ENCODE measurements at places on chromosomes 12 and 14.

DNA sequence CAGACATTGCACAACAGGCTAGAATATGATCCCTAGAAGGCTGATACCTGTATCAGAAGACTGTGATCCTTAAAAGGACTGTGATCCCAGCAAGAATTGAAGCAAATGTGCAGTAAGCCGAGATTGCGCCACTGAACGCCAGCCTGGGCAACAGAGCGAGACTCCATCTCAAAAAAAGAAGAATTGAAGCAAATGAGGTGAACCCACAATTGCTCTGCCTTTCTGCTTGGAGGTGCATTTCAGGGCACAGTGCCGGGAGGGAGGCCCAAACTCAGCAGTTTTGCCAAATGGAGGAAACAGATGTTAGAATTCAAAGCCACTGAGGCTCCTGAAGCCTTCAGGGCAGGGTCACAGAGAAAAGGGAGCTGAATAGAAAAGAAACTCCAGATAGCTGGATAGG lies 61.1 kb upstream of the COCH start:
- no peak for DNase-seq

DNA sequence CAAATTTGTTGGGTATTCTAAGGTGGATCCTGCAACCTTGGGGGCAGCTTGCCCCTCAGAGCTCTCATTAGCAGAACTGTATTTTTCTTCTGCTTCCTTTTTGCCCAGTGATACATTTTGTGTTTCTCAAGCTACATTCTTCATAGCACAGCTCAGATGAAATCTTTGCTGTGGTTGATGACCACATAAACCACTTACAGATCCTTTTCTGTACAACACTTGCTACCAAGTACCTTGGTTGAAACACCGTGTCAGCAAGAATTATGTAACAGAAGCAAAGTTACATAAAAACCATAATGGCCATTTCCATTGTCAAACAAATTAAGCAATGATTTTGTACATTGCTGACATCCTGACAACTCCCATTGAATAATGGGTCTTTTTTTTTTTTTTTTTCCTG lies 9.7 kb upstream of the PLBD1 start:
- DNase-seq: peak; percentile 2

- no peak for DNase-seq
Observed at GRCh38 chr12:10067264-10067663, 31.5 kb downstream of the CLEC1A start.

- no peak for DNase-seq
Observed at GRCh38 chr14:29410581-29410980, 517.1 kb downstream of the PRKD1 start.

DNA sequence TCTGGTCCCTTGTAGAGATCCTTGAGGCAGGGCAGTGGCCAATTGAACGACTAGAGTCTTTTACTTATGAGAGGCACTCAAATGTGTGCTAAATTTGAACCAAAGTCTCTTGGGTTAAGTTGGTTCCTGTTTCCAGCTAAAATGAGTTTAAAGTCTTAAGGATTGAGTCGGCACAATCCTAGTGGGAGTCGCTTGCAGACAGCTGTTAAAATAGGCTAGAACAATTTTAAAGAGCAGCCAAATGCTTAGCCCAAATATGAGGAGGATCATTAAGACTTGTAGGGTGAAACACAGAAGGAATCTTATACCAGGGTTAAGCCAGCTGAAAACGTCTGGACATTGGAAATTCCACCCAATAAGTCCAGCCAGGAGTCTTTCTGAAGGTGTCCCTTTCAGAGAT lies 216.1 kb downstream of the NUBPL start:
- no peak for DNase-seq

- DNase-seq: no peak
Observed at GRCh38 chr12:1428671-1429070, 165.7 kb downstream of the FBXL14 start.

DNA sequence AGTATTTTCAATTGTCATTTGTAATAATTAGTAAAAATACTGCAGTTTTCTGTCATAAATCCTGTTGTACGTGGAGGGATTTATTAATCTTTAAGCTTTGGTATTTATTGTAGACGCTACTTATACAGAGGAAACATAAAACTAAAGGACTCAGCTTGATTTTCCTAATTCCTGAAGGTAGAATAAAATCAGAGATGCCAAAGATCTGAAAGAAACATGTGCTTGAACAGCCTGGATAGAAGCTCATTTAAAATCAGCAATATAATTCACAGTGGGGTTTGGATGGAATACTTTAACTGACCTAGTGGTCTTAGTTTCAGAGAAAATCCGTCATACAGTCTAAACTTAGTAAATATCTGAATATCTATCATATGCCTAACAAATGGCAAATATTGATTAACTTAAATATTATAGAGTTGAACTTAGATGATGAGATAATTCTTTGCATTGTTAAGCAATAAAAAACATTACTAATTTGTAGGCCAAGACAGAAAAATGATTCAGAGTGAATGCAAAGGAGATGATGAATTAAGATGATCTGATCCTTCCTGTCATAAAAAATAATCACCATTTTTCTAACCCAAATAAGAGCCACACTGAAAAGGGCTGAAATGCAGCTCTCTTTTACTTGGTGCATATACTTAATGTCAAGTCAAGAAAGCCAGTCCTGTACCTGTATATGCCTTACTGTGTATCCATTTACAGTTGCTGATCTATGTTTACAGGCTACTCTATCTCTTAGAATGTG lies 397.1 kb upstream of the DCN start:
- no peak for DNase-seq

DNA sequence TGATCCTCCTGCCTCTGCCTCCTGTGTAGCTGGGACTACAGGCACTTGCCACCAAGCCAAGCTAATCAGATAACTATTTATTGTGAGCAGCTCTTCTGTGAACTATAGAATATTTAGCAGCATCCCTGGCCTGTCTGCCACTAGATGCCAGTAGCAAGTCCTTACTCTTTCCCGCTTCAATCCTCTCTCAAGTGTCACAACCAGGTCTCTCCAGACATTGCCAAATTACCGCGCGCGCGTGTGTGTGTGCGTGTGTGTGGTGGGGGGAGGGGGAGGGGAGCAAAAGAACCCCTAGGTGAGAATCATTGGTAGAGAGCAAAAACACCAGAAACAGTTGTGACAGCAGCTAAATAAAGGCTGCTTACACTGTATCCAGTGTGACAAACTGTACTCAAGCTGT lies 49.9 kb downstream of the PPP2R5E start:
- DNase-seq: no peak

- DNase-seq: no peak
Observed at GRCh38 chr12:95630496-95630895, 79.2 kb upstream of the USP44 start.

DNA sequence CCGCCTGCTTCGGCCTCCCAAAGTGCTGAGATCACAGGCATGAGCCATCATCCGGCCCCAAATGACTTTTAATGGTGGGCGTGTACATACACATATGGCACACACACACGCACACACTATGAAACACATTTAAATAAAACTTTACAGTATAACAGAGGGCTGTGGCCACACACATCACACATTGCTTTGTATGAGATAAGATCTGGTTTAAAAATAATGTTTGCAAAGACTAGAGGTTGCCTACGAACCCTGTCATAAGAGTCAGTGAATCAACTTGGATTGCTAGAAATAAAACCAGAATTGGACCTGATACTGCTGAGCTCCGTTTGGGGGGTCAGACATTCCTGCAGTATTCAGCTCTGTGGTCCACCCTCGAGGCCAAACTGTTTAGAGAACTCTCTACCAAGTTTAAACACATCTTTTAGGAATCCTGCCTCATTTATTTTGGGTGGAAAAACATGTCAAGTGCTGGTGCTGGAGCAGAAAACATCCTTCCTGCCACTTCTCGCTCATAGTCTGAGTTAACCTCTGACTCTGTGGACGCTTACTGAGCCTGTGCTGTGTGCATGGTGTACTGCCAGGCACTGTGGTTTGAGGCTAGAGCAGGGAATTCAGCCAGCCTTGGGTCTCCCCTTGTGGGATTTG lies 47.8 kb upstream of the EML1 start:
- no peak for DNase-seq

- no peak for DNase-seq
Observed at GRCh38 chr12:90618586-90618985, 336.4 kb downstream of the CCER1 start.

GRCh38 chr14:68637106-68638021 lies 155.5 kb downstream of the ZFP36L1 start:
- no peak for DNase-seq

- DNase-seq: no peak
Observed at GRCh38 chr14:65456247-65456646, 43.7 kb downstream of the FUT8 start.

GRCh38 chr14:101202627-101203404 lies 299.3 kb upstream of the RTL1 start:
- DNase-seq: no peak

- no peak for DNase-seq
Observed at GRCh38 chr14:94439453-94440057, 13.0 kb downstream of the SERPINA11 start.

DNA sequence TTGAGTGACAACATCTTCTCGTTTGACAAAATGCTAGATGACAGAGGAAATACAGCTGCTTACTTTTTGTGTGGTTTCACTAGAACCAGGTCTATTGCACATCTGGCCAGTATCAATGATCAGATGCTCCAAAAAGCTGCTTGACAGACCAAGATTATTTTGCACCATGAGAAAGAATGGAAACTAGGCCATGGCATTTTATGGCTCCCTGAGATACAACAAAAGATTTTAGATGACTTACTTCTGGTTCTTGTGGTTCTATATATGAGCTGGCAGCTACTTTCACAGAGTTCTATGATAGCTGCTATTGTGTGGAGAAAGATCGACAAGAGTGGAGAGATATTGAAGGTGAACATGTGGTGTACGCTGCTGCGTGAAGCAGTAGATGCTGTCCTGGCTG lies 25.9 kb upstream of the PPFIBP1 start:
- DNase-seq: no peak

DNA sequence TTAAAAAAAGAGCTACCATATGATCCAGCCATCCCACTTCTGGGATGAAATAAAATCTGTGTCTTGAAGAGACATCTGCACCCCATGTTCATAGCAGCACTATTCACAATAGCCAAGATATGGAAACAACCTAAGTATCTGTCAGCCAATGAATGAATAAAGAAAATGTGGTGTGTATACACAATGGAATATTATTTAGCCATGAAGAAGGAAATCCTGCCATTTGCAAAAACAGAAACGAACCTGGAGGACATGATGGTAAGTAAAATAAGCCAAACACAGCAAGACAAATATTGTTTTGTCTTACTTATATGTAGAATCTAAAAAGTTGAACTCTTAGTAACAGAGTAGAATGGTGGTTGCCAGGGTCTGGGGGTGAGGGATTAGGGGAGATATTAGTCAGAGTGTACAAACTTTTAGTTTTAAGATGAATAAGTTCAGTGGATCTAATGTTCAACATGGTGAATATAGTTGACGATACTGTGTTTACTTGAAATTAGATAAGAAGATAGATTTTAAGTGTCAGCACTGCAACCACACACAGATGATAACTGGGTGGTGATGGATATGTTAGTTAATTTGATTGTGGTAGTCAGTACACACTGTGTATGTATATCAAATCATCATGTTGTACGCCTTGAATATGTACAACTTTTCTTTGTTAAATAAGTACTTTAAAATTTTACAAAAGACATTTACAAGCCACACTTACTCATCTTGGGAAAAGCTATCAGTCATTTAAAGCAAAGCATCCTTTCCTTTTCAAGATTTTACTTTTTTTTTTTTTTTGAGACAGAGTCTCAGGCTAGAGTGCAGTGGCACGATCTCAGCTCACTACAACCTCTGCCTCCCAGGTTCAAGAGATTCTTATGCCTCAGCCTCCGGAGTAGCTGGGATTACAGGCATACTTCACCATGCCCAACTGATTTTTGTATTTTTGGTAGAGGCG lies 89.9 kb downstream of the BICD1 start:
- DNase-seq: no peak

DNA sequence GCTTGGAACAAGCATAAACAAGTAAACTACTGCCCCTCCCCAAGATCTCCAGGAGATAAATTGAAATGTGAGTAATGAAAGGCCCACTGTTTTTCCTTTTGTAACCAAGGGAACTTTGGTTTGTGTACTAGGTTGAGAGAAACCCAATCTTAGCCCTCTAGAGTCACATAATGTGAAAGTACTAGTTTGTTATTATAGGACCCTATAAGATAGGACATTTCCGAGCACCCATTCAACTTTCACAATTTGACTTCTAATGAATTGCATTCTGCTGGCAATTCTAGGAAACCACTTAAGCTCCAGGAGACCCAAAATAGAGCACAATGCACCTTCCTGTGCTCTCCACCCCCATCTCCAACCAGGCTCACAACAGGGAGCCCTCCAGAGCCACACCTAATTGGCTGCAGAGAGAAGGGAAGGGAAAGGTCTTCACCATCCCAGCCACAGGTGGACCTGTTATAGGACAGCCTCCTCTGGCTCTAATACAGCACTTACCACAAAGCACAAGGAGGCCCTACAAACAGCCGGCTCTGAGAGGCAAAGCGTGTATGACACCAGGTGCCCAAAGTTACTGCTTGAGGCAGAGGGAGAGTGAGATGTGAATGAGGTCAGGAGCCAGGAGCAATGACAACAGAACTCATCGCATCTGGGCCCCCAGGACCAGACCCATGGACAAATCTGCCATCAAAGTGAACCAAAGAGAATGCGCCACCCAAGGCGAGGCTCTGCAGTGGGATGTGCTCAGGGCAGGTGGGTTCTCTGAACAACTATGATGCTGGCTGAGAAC lies 163.3 kb upstream of the NTF3 start:
- no peak for DNase-seq

DNA sequence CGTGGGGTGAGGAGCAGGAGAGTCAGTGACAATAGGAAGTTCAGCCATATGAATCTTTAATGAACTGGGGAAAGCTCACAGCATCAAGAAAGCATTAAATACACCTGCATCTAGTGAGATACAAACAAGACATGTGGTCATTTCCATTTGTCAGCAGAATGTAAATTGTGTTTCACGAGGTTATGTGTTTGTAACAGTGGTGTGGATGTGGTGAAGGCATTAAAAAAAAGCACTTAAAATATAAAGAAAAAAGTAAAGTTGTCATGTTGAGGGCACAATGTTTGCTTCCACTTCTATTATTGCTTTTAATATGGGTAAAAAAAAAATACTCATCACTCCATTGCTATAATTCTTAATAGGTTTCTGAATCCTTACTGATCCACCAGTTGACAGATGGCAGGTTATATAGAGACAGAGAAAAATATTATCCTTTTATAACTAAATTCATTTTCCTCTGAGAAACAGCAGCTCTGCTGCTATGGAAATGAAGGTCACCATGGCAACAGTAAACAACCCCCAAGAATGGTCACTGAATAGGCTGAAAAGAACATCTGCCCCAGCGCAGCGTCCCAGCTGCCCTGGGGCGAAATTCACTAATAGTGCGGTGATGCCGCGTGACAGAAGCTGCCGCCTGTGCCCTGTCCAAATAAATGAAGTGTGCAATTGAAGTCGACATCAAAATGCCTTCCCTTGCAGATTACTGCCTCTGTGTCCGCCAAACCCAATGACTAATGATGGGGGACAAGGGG lies 226.1 kb downstream of the FOXN3 start:
- no peak for DNase-seq

- no peak for DNase-seq
Observed at GRCh38 chr12:132837693-132838409, 9.2 kb upstream of the GOLGA3 start.

- no peak for DNase-seq
Observed at GRCh38 chr12:14111230-14111865, 129.9 kb upstream of the GRIN2B start.
